Activated effector memory CD4-positive, alpha-beta T cell treated with Interleukin-2 at 50 U/mL for 16 hours (primary cell): ENCODE measurements at places on chromosomes 1 and 21.

GRCh38 chr1:165383067-165383466, 26.6 kb upstream of the LMX1A start:
- no peak for DNase-seq

GRCh38 chr1:223189903-223190724, 47.1 kb upstream of the TLR5 start:
- peak; percentile 37 for DNase-seq

GRCh38 chr1:234734412-234734835, 124.4 kb upstream of the IRF2BP2 start:
- DNase-seq = no peak

- no peak for DNase-seq
These were observed 36.2 kb downstream of the CAMSAP2 start for GRCh38 chr1:200774735-200775444.

GRCh38 chr1:81681114-81681513, 119.6 kb upstream of the ADGRL2 start:
- DNase-seq = no peak

DNA sequence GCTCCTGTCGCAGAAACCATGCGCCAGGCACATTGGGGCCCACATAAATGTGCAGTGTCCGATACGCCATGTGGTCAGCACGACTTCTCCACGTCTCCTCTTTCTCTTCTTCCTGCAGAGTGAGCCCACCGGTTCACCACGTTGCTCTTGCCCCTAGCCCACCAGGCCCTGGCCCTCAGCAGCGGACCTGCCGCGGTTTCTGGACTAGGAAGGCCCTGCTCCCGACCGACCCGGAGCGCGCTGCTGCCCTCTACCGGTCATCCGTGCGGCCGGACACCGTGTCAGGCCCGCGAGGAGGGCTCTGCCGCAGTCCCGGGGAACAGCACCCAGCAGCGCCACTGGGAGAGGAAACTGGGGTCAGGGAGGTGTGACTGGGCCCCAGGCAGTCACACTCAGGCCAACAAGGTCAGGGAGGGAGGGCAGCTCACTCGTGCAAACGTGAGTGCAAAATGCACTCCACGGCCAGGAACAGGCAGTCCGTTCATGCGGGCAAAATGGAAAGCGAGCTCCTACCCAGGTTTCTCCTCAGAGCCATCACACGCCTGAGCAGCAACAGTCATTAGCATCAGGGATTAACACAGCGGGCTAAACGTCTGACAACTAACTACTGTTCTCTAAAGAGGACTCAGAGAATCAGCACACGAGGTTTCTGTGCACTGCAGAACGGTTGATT, 13.7 kb downstream of the TLR5 start:
- peak; percentile 30 for DNase-seq

GRCh38 chr1:172484252-172484651, 40.4 kb upstream of the PIGC start:
- DNase-seq = no peak

DNA sequence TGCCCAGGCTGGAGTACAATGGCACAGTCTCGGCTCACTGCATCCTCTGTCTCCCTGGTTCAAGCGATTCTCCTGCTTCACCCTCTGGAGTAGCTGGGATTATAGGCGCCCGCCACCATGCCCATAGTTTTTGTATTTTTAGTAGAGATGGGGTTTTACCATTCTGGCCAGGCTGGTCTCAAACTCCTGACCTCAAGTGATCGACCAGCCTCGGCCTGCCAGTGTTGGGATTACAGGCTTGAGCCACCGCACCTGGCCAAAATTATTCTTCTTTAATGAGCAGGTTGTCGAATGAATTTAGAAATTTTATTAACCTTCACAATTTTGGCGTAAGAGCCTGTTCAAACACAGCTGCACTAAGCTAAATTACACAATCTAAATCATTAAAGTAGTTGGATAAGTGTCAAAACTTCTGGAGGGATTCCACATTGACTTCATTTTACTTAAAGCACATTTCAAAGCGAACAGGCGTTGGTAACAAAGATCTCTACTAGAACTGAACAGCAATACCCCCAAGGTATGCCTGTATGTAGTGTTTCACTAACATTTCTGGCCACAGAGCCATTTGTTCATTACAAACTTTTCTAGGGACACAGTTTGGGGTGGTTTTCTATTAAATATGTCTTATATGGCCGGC, 5.2 kb upstream of the CTH start:
- no peak for DNase-seq

DNA sequence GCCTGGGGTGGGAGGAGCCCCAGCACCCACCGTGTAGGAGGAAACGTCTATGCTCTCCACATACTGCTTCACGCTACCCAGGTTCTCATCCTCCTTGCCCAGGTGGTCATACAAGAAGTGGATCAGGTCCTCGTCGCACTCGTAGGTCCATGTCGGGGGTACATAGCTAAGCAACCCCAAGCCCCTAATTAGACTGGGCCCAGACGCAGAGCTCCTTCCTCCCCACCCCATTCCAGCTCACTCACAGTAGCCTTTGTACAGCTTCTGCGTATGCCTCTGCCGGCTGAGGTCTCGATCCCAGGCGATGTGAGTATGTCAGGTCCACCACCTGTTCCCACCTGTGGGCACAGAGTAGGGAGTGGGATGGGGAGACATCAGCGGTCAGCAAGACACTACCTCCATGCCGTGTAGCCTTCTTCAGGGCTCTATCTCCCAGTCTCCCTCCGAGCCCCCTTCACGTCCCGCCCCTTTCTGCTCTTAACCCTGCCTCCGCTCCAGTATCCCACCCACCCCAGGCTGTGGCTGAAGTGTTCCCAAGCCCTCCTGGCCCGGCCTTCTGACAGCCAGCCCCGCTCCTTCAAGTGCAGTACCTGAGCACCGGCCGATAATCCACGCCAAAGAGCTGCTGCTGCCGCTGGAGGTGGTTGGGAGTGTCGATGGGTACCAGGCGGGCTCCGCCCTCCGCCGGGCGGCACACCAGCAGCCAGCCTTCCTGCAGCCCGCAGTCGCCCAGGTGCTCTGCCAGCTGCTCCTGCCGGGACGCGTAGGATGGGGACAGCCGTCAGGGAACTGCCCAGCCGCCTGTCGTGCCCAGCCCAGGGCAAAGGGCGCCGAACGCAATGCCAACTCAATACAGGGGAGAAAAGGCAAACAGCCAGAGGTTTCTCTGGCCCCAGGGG, 919 bp downstream of the HECTD3 start:
- DNase-seq = peak; percentile 25

- no peak for DNase-seq
These were observed 60.0 kb upstream of the KIAA0040 start for GRCh38 chr1:175252561-175252960.

GRCh38 chr1:180027949-180028445, 73.4 kb downstream of the CEP350 start:
- no peak for DNase-seq

DNA sequence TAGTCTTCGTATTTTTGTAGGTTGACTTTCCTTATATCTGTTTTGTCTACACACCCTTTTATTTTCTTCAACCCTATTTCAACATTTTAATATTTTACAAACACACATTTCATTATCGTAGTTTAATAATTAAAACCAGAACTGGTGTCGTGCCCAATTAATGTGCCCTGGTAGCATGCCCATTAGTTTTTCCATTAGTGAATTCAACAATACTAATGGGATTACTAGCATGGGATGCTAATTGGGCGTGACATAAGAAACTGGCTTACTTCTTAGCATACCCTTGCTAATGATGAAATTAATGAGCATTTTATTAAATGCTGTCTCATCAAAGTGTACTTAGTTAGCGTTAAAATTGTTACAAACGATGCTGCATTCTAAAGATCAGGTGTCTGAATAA, 332.7 kb downstream of the USH2A start:
- DNase-seq = no peak

GRCh38 chr1:116291024-116291423, 82.0 kb upstream of the ATP1A1 start:
- no peak for DNase-seq

DNA sequence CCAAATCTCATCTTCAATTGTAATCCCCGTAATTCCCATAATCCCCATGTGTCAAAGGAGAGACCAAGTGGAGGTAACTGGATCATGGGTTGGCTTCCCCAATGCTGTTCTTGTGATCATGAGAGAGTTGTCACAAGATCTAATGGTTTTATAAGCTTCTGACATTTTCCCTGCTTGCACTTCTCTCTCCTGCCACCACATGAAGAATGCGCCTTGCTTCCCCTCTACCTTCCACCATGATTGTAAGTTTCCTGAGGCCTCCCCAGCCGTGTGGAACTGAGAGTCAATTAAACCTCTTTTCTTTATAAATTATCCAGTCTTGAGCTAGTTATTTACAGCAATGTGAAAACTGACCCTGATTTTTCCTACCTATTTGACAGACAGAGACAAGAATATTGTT, 162.5 kb upstream of the SYT6 start:
- DNase-seq = no peak
